ENCODE measurements at places on chromosomes 1 and 21.

GRCh38 chr1:18630511-18631495 lies at the start of gene PAX7:
Gene PAX7, plus strand, starts transcription at chr1:18630846. Its CDS starts 758 bp downstream, at chr1:18631604.
- DNase-seq, result no peak

- DNase-seq, result peak; percentile 26
These were observed 138.3 kb downstream of the TTLL7 start for GRCh38 chr1:83860490-83861221.

- DNase-seq, result no peak
These were observed 50.5 kb upstream of the PRELP start for GRCh38 chr1:203424861-203425662.

DNA sequence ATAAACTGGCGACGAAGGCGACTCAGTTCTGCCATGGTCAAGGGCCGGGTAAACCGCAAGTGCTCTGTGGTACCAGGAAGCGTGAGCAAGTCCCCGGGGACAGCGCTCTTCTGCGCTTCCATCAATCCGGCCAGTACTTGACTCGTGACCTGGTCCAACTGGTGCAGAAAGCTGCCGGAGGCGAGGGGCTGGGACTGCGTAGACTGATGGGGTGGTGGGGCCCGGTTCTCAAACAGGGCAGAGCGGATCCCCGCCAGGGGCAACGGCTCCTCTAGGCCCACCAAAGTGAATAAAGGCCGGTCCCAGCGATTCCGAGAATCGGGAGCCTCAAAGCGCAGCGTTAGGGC lies 852 bp downstream of the KTI12 start:
- peak; percentile 25 for DNase-seq

GRCh38 chr1:78607944-78608343 lies 12.3 kb upstream of the IFI44L start:
- DNase-seq, result no peak

Data from GM12892 (cell line).